ENCODE measurements at places on chromosomes 16 and 17.

DNA sequence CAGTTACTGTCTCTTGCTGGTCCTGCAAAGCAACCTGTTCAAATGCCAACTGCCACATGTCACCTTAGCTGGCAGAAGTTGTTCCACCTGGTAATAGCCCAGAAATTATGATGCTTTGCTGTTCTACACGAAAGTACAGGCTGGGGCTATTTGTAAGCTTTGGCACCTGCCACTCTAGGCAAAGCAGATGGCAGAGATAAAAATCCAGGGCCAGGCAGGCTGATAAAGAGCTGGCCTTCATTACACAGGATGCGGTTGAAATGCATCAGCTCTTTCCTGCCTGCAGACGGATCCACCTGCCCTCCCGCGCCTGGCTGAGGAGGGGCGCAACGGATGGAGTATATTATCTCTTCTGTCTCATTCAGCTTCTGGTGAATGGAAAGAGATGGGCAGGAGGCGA lies 29.3 kb upstream of the KDM8 start:
- DNase-seq = peak; percentile 17

- DNase-seq = no peak
Measured at GRCh38 chr17:71580220-71580619, 540.6 kb upstream of the SOX9 start.

DNA sequence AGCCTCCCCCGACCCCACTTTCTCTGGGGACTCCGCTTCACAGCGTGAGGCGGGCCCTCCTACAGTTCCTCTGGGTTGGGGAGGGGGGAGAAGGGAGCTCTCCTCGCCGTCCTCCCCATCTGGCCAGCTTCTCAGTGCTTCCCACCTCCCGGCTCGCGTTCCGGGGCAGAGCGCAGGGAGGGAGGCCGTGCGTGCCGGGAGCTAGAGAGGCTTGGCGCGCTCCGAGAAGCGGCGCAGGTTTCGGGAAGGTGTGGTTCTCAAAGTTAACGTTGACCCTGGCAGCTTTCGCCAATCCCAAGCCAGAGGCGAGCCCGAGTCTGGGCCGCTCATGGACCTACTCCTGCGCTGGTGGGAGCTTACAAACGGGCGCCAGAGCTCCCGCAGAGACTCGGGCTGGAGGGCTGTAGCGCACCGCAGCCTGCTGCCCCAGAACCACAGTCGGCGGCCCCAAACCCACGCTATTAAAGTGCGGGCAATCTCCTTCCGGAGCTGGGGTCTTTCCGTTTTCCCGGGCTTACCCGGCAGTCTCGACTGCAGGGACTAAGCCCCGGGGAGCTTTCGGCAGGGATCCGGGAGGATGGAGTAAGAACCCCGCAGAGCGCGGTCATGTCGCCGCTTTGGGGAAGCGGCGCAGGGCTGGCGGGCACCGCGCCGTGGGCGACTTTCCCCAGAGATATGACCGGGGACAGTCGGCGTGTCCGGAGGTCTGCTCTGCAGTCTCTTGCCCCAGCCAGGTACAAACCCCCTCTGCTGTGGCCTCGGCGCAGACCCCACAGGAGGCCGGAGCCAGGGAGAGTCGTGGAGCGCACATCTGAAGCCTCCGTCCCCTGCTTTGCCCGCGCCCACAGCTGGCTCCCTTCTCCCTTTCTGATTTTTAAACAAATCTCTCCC lies 787 bp downstream of the CDH11 start:
- no peak for DNase-seq

DNA sequence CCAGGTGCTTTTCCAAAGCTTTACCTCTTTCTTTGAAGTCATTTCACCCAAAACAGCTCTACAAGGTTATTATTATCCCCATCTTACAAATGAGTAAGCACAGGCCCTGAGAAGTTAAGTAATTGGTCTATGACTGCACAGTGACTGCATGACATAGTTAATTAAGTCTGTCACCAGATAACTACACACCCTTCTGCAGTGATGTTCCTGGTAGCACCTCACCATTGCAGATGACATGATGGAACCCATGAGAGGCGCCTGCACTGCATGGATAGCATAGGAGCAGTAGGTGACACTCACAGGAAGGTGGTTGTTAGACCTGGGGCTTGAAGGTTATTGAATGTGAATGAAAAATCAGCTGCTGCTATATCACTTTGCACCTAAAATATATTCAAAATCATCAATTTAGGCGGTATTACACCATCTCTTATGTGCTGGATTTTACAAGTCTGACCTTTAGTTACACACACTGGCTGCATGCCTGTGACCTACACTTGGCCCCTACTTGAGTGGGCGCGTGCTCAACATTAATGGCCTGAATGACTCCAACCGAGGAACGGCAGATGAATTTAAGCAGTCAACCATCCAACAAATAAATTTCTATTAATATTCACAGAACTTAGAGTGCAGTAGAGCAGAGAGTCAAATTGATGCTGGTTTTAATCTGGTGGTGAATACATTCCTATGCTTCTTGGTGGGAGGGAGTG lies 239.6 kb downstream of the CDH11 start:
- no peak for DNase-seq

DNA sequence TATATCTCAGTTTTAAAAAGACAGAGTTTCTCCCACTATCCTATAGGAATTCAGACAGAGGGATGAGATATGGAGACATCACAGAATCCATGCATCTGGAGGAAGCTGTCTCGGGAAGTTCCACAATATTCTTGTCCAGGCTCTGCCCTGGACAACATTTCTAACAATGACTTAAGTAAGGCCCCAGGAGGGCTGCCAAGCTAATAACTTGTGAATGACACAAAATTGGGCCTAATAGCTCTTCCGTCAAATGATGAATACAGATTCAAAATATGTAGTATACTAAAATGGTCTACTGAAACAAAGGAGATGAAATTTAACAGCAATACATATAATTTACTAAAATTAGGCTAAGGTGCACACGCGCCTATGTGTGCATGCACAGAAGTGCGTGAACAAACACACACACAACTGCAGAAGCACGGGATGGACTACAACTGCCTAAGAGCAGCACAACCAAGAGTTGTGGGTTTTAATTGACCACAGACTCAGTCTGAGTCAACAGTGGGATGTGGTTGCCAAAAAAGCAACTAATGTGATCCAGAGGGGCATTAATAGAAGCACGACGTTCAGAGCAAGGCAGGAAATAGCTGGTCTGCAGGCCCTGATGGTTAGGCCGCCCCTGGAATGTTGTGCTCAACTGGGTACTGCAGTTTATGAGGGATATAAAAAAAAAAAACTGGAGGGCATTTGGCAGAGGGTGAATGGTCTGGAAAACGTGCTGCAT lies 26.3 kb upstream of the HS3ST2 start:
- no peak for DNase-seq

DNA sequence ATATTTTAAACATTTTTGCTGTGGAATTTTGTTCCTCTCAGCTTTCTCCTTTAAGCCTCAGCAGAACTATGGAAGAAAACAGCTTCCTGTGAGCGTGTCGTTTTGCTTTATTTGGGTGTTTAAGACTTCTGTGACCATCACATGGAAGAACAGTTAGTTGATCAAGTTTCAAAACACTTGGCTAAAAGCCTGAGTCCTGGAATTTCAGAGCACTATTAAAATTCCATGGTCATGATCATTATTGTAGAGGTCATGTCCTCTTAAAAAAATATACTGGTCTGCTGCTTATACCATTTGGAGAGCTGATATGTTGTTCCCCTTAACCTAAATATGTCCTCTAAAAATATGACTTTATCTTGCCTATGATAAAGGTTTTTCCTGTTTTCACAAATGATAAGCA lies 12.6 kb upstream of the CDR2 start:
- DNase-seq = no peak

DNA sequence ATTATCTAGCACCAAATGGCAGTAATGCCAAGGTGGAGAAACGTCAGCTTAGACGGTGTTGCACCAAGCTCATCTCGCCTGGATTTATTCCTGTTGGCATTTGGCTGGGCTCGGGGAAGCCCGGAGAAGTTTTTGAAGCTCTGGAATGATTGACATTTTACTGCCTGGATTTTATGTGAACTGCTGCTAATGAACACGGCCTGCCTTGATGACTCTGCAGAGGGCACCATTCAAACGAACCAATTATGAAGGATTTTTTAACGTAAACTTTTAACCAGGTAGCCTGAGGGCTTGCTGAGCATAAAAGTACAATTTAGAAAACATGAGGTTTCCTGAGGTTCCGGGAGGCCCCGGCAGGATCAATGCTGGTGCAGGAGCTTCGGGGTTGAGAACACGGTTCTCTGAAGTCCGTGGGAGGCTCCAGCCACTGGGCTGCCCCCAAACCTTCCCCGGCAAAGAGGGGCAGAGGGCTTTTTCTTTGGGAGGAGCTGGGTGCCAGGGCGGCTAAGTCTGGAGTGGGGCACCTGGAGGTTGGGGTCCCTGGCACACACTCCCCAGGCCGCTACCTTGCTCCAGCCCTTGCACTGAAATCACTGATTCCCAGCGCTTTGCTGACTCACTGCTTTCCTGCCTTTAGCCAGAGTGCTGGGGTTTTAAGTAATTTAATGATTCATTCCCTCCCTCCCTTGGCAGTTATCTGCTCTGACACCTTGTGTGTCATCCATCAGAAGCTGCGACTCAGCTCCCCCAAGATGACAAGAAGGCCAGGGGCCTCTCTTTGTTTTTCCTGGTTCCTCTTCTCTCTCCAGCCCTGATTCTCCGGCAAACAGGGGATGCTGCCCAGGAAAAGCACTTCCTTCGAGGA lies 161.2 kb upstream of the IRX3 start:
- no peak for DNase-seq

DNA sequence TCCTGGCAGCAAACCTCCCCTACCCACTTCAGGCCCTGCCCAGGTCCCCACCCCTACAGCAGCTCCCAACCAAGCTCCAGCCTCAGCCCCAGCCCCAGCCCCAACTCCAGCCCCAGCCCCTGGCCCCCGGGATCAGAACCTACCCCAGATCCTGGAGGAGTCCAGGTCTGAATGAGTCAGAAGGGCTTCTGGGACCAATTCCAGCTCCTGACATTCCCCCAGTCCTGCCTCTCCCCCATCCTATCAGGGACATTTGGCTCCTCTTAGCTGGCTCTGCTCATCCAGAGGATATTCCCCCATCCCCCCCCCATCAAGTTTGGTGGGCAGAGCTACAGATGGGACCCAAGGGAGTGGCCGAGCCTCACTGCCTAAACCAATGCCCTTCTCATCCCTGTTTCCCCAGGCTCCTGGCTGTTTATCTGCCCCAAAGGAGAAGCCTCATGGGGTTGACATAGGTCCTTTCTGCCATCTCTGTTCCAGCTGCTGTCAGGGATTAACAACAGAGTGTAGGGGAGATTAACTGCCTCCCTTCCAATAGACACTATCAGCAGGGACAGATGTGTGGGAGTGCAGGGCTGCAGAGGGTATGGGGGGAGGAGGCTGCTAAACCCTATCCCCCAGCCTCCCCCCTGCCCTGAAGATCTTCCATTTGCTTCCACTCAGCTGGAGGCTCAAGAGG lies 16.5 kb downstream of the CNTNAP1 start:
- DNase-seq = no peak

GRCh38 chr17:34365340-34365739 lies 2.3 kb upstream of the CCL1 start:
- no peak for DNase-seq

DNA sequence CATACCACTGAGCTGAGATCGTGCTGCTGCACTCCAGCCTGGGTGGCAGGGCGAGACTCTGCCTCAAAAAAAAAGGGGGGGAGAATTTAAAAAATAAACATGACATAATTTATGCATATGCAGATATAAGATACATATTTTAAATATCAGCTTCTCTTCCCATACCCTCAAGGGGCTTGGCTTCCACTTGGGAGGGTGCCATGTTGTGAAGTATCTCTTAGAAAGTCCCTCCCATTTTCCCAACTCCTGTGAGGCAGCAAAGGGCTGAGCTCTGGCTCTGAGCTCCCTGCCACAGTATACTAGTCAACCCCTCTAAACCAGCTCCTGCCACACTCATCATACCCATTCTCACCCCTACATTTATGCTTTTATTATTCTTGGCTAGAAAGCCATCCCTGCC lies 39.4 kb downstream of the MYH11 start:
- DNase-seq = no peak

DNA sequence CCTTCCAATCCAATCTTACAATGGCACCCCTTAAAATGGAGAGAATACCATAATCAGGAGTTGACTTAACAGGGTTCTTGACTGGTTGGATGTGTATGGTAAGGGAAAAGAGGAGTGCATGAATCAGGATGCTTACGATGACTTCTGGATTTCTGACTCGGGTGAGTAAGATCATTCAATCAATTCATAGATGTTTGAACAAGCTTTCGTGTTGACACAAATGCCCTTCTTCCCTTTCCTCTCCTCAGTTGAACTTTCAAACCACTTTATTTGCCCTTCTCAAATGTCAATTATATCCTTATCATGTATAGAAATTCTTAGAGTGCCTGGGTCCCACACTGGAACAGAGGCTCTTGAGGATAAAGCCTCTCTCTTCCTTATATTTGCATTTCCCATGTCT lies 25.9 kb downstream of the ABCC12 start:
- DNase-seq = no peak

- no peak for DNase-seq
Measured at GRCh38 chr17:8964801-8965393, 610 bp downstream of the PIK3R5 start.

DNA sequence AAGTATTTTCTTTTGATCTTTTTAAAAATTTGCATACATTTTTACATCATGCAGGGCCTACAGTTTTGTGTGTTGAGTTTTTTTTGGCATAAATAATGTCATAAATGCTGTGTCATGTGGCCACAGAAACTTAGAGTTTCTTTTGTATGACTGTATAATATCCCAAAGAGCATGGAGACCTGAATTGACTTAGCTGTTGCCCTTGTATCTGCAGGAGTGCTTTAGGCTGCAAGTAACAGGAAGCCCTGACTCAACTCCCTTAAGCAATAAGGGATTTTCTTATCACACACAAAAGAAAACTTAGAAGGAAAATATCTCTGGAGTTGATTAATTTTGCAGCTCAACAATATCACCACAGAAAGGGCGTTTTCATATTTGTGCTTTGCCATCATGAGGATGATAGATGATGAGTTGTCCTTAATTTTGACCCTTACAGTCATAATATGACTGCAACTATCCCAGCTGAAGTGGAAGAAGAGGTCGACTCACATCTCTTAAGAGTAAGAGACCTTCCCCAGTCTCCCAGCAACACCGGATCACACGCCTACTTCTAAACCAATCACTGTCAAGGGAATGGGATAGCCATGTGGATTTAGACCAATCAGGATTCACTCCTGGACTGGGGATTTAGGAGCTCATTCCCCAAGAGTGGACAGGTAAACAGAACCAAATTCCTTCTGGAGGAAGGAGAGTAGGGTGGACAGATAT lies 138.9 kb downstream of the GSG1L start:
- no peak for DNase-seq

Data from stimulated activated CD8-positive, alpha-beta memory T cell treated with anti-CD3 and anti-CD28 coated beads, Interleukin-15, amount 100 ng/mL, for 48 hours (primary cell).